Bronchial smooth muscle cell (primary cell): ENCODE measurements at places on chromosomes 2 and 18. TPM values are rescaled to one million over a fixed set of nuclear protein-coding genes. Genes with fewer than 3 reads are reported as not detected.

HOXD13 gene
- total RNA-seq: not detected in 2 replicates

TNFRSF11A gene
- 0.09 and 0.16 TPM in 2 replicates for total RNA-seq

SF3B1 gene
- total RNA-seq: 181 and 224 TPM in 2 replicates

CCDC178 gene
- 0.16 and 0.94 TPM in 2 replicates for total RNA-seq

HNMT gene
- total RNA-seq: 1.5 and 10.9 TPM in 2 replicates

TOGARAM2 gene
- total RNA-seq: 0.09 and 0.47 TPM in 2 replicates

TUBA3E gene
- total RNA-seq: not detected in 2 replicates

CNDP1 gene
- total RNA-seq: 0.16 TPM in 1 of 2 replicates, not detected in the other

CHMP1B gene
- total RNA-seq: 59.6 and 61.3 TPM in 2 replicates

GAL3ST2 gene
- total RNA-seq: 0.09 and 0.16 TPM in 2 replicates

PCARE gene
- total RNA-seq: not detected in 2 replicates

CYTIP gene
- total RNA-seq: 0.16 TPM in 1 of 2 replicates, not detected in the other

RAX gene
- total RNA-seq: not detected in 2 replicates
